ENCODE measurements at places on chromosomes 1 and 21.

GRCh38 chr1:201277441-201277840 is 5.9 kb upstream of the PKP1 start:
- DNase-seq = no peak

DNA sequence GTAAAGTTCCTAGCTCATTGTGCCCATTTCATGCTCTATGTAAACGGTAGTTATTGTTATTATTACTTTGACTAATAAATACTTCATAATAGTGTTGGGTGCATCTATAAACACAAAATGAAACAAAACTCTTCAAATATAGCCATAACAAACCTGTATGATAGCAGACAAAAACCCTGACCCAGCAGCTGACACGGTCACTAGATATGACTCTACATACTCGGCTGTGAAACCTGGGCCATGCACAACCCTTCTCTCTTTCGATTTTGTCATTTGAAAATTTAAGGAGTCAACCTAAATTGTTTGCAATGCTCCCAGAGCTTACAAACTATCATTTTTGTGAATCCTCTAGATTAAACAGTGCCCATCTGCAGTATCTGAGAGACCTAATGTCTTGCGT is 8.0 kb upstream of the RGS13 start:
- no peak for DNase-seq

DNA sequence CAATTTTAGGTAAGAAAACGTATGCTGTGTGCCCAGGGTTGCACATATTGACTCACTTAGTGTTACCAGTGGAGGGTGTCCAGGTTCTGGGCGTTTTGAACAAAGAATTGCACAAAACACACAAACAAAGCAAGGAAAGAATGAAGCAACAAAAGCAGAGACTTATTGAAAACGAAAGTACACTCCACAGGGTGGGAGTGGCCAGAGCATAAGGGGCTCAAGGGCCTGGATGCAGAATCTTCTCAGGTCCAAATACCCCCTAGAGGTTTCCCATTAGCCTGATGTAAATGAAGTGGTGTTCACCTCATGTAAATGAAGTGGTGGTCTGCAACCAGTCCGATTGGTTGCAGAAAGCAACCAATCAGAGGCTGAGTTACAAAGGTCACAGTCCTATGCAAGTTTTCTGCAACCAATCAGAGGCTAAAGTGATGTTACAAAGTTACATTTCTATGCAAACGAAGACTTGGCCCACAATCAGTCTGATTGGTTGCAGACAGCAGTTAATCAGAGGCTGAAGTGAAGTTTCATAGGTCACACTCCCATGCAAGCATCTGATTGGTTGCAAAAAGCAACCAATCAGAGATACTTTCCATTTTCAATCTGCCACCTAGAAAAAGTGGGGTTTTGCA is 228.3 kb downstream of the ST6GALNAC3 start:
- no peak for DNase-seq

GRCh38 chr1:210434223-210434622 is 105.5 kb downstream of the HHAT start:
- DNase-seq = no peak

DNA sequence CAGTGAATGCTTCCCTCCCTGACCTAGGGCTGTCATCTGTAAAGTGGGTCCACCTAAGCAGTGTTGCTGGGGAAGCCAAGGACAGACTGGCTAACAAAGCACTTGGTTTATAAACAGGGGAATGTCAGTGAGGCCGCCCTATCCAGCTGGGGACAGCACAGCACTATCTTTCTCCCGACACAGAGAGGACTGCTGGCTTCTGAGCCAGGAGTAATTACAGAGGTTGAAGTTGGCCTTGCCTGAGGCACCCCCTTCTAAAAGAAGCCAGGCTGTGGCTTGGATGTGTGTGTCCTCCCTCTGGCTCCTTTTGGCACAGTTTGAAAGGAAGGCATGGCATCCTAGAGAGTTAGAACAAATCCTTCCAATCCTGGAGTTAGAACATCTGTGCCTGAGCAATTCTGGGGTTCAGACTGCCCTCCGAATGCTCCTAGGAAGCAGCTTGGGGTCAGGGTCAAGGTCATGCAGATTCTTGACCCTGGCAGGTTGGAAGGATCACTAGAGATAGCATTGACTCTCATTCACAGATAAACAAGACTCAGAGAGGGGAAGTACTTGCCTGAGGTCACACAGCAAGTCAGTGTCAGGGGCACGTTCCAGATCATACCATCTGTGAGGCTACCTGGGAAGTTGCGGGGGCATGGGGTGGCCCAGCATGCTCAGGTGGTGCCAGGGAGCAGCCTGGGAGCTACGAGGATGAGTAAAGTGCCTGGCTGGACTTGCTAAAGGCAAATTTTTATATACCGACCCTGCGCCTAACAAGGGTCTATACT is 1.3 kb upstream of the LDLRAP1 start:
- DNase-seq = no peak

- DNase-seq = no peak
These were observed 76.2 kb downstream of the DISC1 start for GRCh38 chr1:231702804-231703203.

DNA sequence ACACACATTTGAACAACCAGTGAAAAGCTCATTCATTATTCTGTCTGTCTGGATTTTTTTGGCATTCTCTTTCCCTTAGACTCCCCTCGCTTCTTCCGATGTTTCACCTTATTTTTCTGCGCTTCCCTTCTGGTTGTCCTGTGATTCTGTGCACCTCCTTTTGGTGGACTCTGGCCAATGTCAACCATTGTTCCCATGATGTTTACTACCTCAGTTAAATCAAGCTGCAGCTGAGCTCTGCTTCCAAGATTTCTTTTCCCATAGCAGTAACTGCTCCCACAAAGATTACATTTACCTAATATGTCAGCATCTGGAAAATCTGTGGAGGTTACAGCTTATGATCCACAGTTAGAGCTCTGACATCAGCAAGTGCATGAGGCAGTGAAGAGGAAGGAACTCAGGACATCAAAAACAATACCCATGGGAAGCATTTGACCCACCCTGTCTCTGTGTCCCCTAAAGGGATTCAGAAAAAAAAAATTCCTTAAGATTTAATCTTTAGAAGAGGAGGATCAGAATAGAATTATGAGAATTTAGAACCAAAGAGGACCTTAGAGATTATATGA is 69.9 kb upstream of the ADAMTS5 start:
- no peak for DNase-seq

DNA sequence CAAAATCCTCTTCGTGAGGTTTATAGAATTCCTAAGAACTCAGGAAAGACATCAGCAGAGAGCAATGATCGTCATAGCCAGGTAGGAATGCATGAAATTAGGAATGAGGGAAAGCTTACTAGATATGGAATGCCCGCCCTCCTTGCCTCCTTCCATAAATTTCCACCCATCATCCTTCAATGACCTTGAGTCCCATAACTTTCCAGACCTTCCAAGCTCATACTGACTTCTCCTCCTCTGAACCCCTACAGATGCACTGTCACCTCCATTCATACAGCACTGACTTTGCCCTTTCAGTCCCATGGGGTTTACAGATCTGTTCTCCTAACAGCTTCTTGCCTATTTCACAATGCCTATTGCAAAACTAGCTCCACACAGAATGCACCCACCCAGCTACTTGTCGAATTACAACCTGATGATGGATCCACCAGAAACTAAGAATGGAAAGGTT is 23.8 kb upstream of the PPP1R15B start:
- DNase-seq = no peak

DNA sequence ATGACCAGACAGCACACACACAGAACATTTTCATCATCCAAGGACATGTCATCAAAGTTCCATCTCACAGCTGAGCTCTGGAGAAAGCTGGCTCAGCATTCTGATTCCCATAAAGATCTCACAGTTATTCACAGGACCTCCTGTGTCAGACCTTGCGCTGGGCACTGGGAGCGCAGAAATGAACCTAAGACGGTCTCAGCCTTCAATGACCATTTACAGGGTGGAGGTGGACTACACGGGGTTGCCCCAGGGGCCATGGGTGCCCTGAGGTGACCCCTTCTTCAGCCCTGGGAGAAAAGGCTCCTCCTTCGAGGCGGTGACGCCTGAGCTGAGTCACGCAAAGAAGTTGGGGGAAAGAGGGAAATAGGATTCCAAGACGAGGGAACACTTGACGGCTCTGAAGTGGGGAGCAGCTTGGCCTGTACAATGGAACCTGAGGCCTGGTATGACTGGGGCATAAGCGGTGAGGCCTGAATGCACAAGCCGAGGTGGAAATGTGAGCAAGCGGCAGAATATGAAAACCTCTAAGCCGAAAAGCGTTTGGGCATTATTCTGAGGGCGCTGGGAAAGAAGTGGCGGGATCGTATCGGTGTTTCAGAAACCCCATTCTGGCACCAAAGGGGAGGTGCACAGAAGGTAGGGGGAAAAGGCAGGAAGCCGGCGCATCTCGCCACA is 797 bp downstream of the CC2D1B start:
- peak; percentile 72 for DNase-seq

- peak; percentile 31 for DNase-seq
These were observed 8.5 kb downstream of the FBXO2 start for GRCh38 chr1:11645670-11646265.

DNA sequence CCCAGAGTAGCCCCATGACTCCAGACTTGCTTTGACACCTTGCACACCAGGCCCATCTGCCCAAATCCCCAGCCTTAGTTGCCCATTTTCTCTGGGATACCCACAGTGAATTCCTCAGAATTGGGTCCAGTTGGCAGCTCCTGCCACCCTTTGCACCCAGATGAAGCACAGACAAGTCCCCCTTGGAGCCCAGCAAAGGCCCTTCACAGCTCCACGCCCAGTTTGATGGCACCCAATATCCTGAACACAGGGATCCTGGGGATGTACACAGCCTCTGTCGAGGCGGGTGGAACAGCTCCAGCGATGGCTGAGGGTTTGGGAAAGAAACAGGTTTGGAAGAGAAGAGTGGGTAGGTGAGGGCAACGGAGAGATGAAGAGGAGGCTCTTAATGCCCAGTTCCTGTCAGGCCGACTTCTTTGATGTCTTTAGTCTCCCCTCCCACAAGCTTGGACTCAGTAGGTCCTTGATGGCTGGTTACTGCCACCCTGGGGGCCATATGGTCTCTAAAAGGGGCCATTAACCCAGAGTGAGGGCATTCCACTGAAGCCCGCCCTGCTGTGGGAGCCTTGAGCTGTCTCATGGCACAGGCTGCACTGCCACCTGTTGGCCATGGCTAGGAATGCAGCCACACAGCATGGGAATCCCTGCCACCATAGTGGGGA is 21.7 kb downstream of the TMEM53 start:
- DNase-seq = peak; percentile 39

DNA sequence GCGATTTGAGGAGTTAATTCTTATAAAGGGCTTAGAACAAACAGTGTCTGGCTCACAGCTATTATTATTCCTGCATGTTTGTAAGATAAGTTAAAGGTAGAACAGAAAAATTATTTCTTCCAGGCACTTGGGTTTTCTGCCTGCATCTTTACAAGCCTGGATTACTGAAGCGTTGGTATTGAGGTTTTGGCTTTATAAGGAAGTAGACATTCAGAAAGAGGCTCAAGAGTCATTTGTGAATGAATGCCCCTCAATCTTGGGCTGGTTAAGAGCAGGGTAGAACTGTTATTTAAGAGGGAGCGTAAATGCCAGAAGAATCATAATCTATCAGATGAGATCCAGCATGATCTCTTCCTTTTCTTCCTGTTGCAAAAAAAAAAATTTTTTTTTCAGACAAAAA is 77.3 kb upstream of the ARID1A start:
- DNase-seq = no peak

DNA sequence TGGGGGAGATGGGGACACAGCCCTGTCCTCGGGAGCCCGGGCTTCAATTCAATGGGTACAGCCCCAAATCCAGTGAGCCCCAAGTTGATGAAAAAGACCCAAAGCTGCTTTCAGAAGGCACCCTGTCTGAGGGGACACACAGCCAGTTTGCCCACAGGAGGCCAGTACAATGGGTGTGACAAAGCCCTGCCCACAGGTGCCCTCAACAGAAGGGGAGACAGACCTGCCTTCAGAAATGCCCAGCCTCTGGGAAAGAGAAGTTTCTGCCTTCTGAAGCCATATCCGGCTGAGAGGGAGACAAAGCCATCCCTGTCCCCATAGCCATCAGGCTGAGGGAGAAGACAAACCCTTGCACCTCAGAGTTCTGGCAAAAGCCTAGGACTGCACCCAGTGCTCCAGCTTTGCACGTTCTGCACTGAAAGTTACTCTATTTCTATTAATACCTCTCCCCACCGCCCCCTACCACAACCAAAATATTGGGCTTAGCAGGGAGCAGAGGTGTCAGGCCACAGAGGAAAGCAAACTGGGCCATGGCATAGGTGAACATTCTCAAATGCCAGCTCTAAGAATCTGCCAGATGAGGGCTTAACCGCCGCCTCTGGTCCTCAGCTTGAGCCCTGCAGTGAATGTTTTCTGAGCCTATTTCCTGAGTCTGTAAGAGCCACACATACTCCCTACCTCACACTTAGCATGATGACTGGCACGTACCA is 18.0 kb upstream of the PTAFR start:
- DNase-seq = no peak

Data from Caki2 (cell line).